ENCODE measurements at places on chromosomes 6 and 20.

- no peak for DNase-seq
Measured at GRCh38 chr6:75619230-75619899, 17.7 kb downstream of the SENP6 start.

DNA sequence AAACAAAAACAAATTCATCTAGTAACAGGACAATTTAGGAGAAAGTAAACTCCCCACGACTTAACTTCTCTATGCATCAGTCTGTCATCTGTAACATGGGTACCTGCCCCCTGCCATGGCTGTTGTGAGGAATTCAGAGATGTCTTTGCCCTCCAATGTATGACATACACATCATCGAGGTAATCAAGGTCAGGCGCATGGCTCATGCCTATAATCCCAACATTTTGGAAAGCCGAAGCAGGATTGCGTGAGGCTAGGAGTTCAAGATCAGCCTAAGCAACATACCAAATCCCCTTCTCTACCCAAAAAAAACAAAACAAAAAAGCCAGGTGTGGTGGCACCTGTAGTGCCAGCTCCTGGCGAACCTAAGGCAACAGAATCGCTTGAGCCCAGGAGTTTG lies 9.0 kb downstream of the EEF1A1 start:
- DNase-seq = no peak

- DNase-seq = no peak
Measured at GRCh38 chr6:47187893-47188587, 121.7 kb downstream of the TNFRSF21 start.

DNA sequence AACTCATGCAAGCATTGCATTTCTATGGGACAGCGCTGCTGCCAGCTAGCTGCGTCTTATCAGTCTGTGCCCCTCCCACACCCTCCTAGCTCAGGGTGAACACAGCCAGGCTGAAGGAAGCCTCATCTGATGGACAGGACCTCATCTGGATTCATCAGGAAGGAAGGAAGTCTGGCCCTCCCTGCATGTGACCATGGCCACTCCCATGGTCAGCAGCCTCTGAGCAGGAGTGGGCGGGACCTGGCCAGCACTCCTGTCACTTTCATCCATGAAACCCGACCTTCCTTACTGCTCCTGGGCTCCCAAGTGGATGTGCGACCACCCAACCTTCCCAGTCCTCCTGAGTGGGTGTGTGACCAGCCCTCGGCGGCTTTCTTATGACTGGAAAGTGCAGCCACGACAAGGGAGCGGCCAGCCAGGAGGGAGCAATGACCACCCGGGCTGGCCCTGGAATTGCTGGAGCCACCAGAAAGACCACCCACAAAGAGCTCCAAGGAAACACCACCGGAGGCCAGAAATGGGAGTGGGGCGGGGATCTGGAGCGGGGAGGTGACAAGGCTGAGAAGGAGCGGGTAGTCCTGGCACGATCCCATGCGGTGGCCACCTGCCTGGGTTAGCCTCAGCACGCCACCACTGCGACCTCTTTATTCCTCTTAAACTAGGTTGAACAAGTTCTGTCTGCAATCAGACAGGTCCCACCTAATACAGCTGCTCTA lies 241.2 kb downstream of the TTLL2 start:
- no peak for DNase-seq

GRCh38 chr6:52317211-52317610 lies 32.7 kb upstream of the MCM3 start:
- DNase-seq = no peak

DNA sequence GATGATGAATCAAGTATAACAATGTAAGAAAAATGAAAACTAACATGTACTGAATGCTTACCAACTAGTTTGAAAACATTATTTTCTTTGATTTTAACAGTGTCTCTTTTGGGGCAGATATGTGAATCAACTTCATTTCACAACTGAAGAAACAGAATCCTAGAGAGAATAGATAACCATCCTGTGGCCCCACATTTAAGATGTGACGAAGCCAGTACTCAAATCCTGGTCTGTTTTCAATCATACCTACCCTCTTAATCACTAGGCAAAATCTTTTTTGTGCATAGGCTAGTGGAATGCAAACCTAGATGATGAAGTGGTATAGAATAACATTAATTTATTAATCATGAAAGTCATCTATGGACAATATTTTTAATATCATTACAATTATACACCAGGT lies 371.6 kb upstream of the EPHA7 start:
- no peak for DNase-seq

- DNase-seq = peak; percentile 5
Measured at GRCh38 chr20:63132131-63132714, 83.7 kb downstream of the YTHDF1 start.

DNA sequence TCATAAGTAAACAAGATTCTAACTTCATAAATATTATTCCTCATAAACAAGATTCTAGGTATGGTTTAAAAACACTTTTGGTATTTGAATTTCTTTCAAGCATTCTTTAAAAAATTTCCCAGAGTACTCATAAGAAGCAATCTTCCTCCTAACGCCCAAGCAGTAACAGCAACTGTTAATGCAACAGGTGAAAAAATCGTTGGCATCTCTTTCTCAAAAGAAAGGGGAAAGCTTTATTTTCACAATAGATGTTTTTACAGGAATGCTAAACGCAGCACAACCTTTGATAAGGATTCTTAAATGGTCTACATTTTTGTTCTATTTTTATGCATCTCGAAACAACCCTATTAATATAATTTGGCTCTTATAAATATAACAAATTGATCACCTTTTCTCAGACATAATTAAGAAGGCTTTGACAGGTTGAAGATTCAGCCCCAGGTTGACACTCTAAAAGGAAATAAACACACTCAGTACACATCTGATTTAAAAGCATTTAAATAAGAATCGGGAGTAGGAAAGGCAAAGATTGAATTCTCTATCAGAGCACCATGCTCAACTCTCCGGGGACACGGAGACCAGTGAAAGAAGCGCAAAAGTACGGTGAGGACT lies 634 bp downstream of the AHI1 start:
- no peak for DNase-seq

GRCh38 chr6:144681334-144681733 lies 396.2 kb downstream of the UTRN start:
- DNase-seq = no peak

- no peak for DNase-seq
Measured at GRCh38 chr20:36653456-36653855, 7.5 kb upstream of the SLA2 start.
